Prostate gland (tissue), 2 donors: ENCODE measurements at places on chromosomes 3 and 15. TPM values are rescaled to one million over a fixed set of nuclear protein-coding genes. Genes with fewer than 3 reads are reported as not detected.

The ACAN gene
- 0.14 TPM for total RNA-seq

DNA sequence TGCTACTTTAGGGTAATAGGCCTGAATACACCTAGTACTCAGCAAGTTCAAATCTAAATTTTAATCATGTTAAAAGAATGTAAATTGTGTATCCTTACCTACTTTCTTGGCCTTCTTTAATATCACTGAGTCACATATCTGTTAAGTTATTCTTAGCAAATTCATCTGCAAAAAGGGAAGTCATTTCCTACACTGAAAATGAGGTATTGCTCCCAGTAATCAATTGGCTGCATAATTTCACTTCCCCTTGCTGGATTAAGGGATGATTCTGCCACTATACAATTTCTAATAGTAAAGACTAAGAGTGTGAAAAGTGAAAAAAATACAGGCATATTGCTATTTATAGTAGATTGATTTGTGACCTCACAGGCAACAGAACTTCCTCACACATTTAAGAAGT lies 47.8 kb downstream of the CCDC54 start:
- no peak overlapping the region for H3K4me3 ChIP-seq
- no peaks in the 10 kb centered on the region for H3K27me3 ChIP-seq
- no peak overlapping the region for H3K27ac ChIP-seq
- no peak for DNase-seq
- no peaks in the 10 kb centered on the region for H3K4me1 ChIP-seq
- H3K36me3 ChIP-seq = no peaks in the 10 kb centered on the region

DNA sequence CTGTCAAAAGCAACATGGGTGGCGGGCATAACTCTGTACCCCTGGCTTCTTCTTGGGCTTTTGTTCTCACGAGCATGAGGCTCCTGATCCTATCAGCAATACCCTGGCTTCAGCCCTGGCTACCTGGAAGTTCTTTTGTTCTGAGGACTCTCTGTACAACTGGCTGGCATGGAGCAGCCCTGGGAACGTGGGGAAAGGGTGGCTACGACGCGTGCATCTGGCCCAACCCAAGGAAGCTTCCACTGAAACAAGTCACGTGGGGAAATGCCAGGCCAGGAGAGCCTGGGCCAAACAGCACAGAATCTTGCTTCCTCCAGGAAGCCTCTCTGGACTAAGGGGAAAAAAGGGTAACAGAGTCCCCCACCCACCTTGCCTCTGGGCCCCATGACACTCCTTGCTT lies 22.7 kb upstream of the ATP2B2 start:
- DNase-seq = no peak
- H3K36me3 ChIP-seq = no peaks in the 10 kb centered on the region
- no peak overlapping the region for H3K4me3 ChIP-seq

DNA sequence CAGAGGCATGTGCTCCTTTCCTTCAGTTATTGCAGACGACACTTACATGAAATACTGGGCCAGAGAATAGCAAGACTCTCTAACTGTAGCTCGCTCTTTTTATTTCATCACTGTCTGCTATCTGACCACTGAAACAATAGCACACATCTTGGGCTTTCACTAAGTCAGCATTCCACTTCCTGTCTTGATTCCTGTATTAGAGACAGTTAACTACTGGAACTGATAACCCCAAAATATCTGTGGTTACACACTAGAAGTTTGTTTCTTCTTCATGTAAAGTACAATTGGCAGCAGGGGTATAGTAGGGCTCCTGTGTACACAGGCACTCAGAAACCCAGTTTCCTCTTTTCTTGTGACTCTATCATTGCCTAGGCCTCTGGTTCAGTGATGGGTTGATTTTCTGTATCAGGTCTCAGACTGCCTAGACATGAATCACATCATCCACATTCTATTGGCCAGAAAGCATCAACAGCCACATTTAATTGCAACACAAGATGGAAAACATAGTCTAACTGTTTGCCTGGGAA lies 230.2 kb upstream of the CD96 start:
- no peaks in the 10 kb centered on the region for H3K4me1 ChIP-seq
- H3K36me3 ChIP-seq = no peaks in the 10 kb centered on the region
- no peak for DNase-seq
- no peak overlapping the region for H3K27ac ChIP-seq
- no peak overlapping the region for H3K4me3 ChIP-seq

The ILDR1 gene
- 8.0 TPM for total RNA-seq

DNA sequence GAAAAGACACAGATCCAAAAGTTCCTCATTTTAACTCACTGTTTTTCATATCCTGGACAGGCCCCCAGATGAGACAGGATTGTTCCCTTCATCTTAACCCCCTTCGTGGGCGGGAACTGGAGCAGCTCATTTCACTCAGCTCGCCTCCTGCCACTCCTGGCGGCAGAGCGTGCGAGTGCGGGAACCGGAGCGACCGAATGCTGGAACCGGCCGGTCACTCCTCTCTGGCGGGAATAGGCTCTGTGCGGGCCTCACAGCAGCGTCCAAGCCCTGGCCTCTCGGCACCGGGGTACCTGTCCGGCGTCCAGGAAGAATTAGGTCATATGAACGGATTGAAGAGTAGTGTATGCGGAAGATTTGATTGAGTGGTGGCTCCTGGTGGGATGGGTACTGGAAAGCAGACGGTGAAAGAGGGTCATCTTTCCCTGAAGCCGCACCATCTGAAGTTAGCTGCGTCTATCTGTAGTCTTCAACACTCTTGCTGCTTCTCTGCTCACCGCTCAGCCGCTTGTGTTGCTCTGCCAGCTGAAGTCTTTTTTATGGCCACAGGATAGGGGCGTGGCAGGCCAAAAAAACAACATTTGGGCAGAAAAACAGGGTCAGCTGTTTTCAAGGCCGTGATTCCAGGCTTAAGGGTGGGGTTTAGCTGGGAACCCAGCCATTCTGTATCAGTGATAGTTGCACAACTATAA lies 42.3 kb upstream of the FXR1 start:
- H3K27ac ChIP-seq = no peak overlapping the region
- no peaks in the 10 kb centered on the region for H3K4me1 ChIP-seq
- H3K4me3 ChIP-seq = peak overlapping the region; percentile 8
- no peak for DNase-seq
- no peaks in the 10 kb centered on the region for H3K27me3 ChIP-seq

The LRRIQ4 gene
- total RNA-seq = not detected

- no peaks in the 10 kb centered on the region for H3K4me1 ChIP-seq
- DNase-seq = peak; percentile 50
- no peaks in the 10 kb centered on the region for H3K36me3 ChIP-seq
- no peaks in the 10 kb centered on the region for H3K27me3 ChIP-seq
- H3K27ac ChIP-seq = no peak overlapping the region
- no peak overlapping the region for H3K4me3 ChIP-seq
Measured at GRCh38 chr3:125585595-125586223, 9.6 kb downstream of the OSBPL11 start.
